ENCODE measurements at places on chromosomes 13 and 19. TPM values are rescaled to one million over a fixed set of nuclear protein-coding genes. Genes with fewer than 3 reads are reported as not detected.

- no peak overlapping the region for H3K4me3 ChIP-seq
- no peak for ATAC-seq
- peaks cover 34% of the 10 kb centered on the region for H3K4me1 ChIP-seq
- no peaks in the 10 kb centered on the region for H3K27me3 ChIP-seq
- H3K36me3 ChIP-seq = peaks cover 1% of the 10 kb centered on the region
Measured at GRCh38 chr19:40279120-40279551, 6.0 kb downstream of the AKT2 start.

DNA sequence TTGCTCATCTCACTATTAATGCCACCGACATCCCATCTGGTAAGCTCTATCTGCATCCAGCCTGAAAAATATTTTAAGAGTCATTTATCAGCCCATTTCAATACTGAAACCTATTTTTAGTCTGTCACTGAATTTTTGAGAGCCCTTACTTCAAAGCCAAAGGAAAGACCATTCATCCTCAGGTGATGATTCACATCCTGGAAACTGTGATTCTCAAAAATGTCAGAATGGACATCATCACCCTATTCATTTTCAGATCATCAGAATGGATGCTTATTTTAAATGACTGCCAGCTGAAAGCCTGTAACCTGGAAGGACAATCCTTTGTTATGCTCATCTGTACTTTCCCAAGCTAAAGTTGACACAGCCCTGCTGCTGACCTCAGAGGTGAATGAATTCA is 27.0 kb downstream of the TNFSF11 start:
- no peak overlapping the region for H3K4me3 ChIP-seq
- peak; percentile 86 for ATAC-seq
- H3K36me3 ChIP-seq = no peaks in the 10 kb centered on the region
- peak overlapping the region; percentile 63 for H3K27ac ChIP-seq

DNA sequence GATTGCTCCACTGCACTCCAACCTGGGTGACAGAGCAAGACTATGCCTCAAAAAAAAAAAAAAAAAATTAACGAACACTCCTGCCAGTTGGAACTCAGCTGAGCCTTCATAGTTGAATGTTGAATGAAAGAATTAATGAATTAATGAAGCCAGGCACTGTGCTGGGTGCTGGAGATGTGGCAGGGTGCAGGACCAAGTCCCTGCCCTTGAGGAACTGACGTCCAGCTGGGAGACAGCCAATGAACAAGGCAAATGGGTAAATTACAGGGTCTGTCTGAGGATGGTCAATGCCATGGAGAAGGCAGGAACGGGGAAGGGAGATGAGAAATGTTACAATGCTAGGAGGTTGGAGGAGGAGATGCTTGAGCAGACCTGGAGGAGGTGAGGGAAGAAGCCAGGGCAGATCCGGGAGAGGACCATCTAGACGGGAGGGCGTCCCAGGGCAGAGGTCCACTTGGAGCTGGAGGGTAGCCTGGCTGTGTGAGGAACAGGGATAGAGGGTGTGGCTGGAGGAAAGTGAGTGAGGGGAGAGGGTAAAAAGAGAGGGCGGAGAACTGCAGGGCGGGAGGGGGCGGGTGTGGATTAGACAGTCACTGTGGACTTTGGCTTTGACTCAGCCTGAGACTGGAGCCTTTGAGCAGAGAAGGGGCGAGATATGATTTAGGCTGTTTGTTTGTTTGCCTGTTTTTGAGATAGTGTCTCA is 16.8 kb upstream of the IGSF23 start:
- peaks cover 23% of the 10 kb centered on the region for H3K27me3 ChIP-seq
- H3K4me3 ChIP-seq = no peak overlapping the region
- no peaks in the 10 kb centered on the region for H3K4me1 ChIP-seq
- no peak overlapping the region for H3K27ac ChIP-seq
- ATAC-seq = no peak
- H3K36me3 ChIP-seq = no peaks in the 10 kb centered on the region

DNA sequence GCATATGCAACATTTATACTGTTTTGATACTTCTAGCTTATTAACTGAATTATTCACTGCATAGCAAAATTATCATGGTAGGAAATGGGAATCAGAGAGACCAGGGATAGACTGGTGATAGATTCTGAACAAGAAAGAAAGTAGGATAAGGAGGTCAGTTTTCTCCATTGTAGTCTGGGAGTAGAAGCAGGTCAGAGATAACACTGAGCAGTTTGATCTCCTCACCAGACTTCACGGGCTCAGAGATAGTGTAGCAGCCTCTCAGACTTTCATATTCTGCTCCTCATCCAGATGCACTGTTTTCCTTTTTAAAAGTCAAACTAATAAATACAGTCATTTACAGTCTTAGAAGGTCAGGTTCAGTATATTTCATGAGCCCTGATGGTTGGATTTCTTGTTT is 56.0 kb upstream of the MYO16 start:
- no peak overlapping the region for H3K4me3 ChIP-seq
- no peak overlapping the region for H3K27ac ChIP-seq
- no peaks in the 10 kb centered on the region for H3K27me3 ChIP-seq
- no peaks in the 10 kb centered on the region for H3K36me3 ChIP-seq

- H3K4me1 ChIP-seq = no peaks in the 10 kb centered on the region
- no peak overlapping the region for H3K27ac ChIP-seq
- no peaks in the 10 kb centered on the region for H3K27me3 ChIP-seq
- no peak for ATAC-seq
Measured at GRCh38 chr13:89011615-89012014, 1340.4 kb downstream of the SLITRK5 start.

Gene GNG7
- not detected for total RNA-seq

Data from activated T-helper 17 cell treated with anti-CD3 and anti-CD28 coated beads, Interleukin-2, amount 50 U/mL, for 72 hours (primary cell).